ENCODE measurements at places on chromosomes 2 and 18.
A peak's percentile ranks its signal among the peaks of the same experiment; 100 is the strongest.

- no peak for DNase-seq
These were observed 300.0 kb upstream of the CHAC2 start for GRCh38 chr2:53467467-53468180.

DNA sequence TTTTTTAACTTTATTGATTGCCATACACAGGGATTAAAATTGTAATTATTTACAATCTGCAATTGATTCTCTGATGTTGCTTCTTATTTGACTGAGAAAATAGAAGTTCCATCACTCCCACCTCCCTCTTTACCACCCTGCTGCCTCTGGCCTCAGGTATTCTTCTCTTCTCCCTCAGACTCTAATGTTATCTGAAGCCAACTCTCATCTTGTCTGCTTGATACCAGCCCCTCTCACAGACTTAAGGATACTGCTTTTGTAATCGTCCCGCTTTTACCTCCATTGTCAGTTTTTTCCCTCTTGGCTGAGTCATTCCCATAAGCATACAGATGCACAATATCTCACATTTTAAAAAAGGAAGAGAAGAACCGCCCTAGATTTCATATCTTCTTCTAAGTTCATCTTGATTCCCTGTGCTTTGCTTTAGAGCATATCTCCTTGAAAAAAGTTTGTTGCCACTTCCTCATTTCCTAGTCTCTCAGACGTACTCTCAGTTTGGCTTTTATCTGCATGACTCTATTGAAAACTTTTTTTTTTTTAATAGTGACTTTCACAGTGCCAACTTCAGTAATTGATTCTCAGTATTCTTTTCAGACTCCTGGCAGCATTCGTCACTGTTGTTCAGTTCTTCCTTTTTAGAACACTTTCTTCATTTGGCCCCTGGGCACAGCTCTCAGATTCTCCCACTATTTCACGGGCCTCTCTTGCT, 31.1 kb downstream of the SPAG16 start:
- no peak for DNase-seq

GRCh38 chr2:45930396-45930792, 278.9 kb downstream of the PRKCE start:
- no peak for DNase-seq

DNA sequence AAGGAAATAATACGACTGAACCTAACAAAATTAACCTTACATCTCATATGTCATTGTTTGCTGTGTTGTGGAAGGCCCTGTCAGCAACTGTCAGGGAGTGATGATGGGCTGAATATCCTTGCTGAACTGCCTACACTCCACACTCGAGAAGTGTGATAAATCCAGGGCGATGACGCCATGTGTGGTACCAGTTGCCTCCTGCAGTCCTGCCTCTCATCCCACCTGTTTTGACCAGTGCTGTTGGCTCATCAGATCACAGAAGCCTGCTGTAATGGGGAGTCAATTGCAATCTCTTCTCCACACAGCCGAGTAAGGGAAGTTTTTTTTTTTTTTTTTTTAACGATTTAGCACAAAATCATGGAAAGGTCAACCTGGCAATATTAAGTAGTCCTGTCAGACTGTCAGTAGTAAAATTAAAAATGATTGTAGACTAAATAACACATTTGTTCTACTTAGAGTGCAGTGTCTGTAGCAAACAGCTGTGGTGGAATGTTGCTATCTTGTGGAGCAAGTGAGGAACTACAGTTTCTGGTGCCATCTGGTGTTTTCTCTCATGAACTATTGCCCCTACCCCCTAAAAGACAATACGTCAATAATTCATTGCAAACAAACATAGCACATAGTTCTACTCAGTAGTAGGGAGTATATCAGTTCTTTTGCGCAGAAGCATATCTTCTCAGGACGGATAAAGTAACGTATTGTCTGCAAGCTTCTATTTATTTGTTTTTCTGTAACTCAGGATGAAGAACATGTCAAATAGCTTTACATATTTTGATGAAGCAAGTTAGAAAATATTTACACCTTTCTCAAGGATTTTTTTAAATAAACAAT, 347.6 kb downstream of the CTNNA2 start:
- DNase-seq = no peak

DNA sequence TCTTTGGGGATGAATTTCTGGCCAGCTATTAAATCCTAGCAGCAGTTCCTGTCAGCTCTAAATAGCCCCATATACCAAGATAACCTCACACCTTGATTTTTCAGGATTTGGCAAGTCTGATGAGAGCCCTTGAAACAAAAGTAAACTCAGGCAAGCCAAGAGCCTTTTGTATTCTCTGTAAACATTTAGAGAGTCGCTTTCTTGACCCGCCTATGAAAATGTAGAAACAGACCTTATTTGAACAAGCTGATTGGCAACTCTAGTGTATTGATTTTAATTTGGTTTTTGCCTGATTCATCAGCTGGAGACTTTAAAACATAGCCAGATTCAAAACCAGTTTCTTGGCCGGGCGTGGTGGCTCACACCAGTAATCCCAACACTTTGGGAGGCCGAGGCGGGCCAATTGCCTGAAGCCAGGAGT, 43.4 kb downstream of the CABLES1 start:
- DNase-seq = no peak

GRCh38 chr2:74070991-74071390, 76.7 kb downstream of the BOLA3 start:
- DNase-seq = no peak

- no peak for DNase-seq
These were observed 40.1 kb downstream of the FBXO48 start for GRCh38 chr2:68426848-68427579.

DNA sequence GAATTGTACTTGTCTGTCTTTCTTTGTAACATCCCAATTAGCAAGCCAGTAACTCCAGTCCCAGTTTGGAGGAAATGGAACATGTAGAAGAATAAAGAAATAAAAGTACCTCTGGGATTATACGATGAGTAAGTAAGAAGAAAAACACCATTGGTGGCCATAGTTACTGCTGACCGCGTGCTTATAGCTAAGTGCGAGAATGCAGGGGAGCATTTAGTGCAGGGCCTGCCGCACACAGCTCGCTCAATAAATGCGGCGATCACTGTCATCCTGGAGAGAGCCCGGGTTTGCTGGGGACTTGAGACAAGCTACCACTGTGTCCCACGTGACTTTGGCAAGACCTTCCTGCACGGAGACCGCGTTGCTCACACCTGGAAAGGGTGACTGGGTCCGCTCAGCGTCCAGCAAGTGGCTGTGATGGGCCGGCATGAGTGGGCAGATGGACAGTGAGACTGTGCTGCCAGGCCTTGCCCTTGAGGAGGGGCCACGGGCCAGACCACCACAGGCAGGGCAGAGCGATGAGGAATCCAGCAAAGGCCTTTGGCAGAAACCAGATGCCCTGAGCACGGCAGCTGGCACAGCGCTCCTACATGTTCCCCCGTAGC, 54.8 kb downstream of the ADI1 start:
- DNase-seq = no peak

DNA sequence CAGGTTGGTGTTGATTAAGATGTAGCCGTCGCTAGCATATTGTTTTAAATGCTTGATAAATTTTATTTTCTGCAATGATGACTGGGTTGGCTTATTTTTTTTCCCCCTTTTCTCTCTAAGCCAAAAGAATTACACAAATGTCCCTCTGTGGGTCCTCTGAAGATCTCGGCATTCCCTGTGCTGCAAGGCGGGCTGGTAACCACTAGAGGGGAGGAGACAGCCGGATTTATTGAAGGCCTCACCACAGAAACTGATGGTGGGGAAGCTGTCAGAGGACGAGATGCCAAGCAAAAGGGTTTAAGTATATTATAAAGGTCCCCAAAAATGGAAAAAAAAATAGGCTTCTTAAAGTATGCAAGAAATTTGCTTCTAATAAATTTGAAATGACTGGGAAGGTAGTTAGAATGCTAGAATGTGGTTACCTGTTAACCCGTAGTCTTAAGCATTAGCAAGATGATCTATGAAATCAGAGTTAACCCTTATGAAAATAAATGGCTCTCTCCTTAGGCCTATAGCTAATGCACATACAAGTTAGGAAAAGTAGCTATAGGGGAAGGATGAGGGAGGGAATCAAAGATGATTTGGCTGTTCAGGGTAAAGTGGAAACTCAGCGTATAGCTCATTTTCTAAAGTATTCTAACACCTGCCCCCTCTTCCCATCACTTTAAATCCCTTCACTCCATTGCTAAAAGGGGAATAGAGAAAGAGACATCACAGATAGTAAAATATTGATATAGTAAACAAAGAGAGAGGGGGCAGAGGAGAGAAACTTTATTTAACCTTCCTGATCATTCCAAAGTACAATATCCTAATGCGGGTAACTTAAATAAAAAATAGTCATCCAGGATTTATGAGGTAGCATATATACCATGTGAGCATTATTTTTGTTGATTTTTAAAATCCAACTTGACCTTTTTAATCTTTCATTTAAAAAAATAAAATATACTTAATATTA, 894.5 kb upstream of the POU3F3 start:
- peak; percentile 15 for DNase-seq

- DNase-seq = no peak
These were observed 588 bp upstream of the FOXI3 start for GRCh38 chr2:88452980-88453582.

- DNase-seq = no peak
These were observed 267.9 kb downstream of the NYAP2 start for GRCh38 chr2:225667445-225667844.

DNA sequence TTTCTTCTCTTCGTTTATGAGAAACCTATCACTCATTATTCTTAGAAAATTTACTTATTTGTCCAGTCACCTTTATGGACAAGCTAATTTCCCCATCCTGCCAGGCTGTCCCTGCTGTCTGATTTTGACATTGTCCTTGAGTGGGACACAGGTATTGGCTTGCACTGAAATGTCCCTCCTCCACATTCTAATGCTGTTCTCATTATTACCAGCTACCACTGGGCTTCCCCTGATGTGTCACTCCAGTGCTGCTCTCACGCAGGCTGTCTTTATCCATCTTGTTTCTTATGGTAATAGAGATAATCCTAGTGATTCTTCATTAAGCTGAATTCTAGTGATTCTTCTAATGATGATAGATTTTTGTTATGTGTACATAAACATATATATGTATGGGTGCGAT, 48.1 kb upstream of the RBMS1 start:
- DNase-seq = no peak

- DNase-seq = no peak
These were observed 141.4 kb downstream of the TNS1 start for GRCh38 chr2:217861334-217861877.

- no peak for DNase-seq
These were observed 54.1 kb upstream of the ERBB4 start for GRCh38 chr2:212592695-212593094.

DNA sequence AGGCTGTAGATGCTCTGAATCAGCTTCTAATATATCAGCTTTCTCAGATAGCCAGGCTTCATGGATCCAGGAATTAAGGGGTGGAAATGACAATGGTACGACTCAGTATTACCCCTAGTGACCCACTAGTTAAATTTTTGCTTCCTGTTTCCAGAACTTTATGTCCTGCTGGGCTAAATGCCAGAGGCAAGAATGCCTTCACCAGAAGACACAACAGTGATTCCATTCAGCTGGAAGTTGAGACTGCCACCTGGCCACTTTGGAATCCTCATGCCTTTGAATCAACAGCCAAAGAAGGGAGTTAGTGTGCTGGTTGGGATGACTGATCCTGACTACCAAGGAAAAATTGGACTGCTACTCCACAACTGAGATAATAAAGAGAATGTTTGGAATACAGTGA, 239.1 kb downstream of the ASXL3 start:
- DNase-seq = no peak

GRCh38 chr2:68607837-68608236, 35.5 kb upstream of the PROKR1 start:
- no peak for DNase-seq

DNA sequence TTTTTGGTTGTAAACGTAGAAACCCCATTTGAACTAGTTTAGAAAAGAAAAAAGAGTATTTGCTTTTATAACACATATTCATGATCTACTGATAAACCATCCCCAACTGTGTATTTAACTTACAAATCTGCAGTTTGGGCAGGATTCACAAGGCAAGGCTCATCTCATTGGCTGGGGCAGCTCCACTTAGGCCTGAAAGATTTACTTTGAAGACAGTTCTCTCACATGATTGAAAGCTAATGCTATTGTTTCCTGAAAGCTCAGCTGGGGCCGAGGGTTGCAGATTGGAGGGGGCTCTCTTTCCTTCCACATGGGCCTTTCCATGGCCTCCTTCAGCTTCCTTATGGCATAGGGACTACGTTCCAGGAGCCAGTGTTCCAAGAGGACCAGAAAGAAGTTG, 47.4 kb downstream of the ARHGAP15 start:
- DNase-seq = no peak

DNA sequence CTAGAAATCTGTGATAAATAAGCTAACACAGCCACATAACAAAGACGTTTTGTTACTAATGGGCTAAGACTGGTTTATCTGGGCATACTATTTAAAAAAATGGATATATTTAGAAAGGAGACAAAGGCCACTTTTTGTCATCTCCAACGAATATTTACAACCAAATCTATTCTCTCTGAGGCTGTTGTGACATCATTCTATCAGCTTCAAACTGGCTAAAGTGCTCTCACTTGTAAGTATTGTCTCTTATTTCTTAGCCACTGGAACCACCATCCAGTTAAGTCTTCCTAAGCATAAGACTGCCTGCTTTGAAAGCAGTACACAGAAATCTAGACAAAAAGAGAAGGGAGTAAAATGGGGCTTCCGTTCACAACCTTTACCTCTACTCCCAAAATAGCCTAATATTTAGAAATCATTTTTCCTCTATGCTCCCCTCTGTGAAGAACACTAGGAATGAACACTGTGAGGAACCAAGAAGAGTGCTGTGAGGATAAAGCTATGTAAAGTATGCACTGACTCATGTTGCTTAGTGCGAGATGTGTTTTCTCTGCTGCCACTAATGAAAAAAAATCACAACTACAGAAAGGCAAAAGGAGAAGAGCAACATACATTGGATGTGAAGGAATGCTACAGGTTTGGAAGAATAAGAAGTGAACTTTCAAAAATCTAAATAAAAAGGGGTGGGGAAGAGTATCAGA, 264.1 kb downstream of the EXOC6B start:
- no peak for DNase-seq

Measured in hypothalamus (tissue), 51 donors.